Hepatocyte (in vitro differentiated cells): ENCODE measurements at places on chromosomes 4 and X. TPM values are rescaled to one million over a fixed set of nuclear protein-coding genes. Genes with fewer than 3 reads are reported as not detected.
A peak's percentile ranks its signal among the peaks of the same experiment; 100 is the strongest.

DNA sequence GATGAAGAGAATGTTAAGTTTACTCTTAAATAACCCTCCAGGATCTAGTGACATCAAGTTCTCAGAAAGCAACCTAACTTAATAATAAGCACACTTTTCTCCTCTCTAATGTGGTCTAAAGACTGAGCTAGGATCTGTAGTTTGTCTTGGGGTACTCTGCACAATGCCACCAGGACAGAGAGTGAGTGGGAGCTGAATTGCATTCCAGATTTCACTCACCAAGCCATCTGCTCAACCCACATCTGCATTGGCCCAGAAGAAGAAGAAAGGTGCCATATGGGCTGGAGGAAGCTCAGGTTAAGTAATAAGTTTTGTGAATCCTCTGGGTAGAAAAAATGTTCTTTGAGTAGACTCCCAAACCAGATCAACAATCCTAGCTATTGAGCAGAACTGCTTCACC is 384.6 kb downstream of the PPP3CA start:
- H3K27ac ChIP-seq, result no peak overlapping the region
- no peaks in the 10 kb centered on the region for H3K27me3 ChIP-seq
- H3K4me3 ChIP-seq, result no peak overlapping the region
- H3K36me3 ChIP-seq, result no peaks in the 10 kb centered on the region

- no peaks in the 10 kb centered on the region for H3K36me3 ChIP-seq
- H3K4me1 ChIP-seq, result no peaks in the 10 kb centered on the region
- peaks cover 29% of the 10 kb centered on the region for H3K27me3 ChIP-seq
- no peak within 1 kb of the TSS for H3K27ac ChIP-seq
- H3K4me3 ChIP-seq, result no peak within 1 kb of the TSS
Observed at GRCh38 chrX:153885968-153886903, at the start of gene L1CAM. L1CAM (minus strand) TSS chrX:153886173; CDS start chrX:153875836, 10,337 bp downstream.

DNA sequence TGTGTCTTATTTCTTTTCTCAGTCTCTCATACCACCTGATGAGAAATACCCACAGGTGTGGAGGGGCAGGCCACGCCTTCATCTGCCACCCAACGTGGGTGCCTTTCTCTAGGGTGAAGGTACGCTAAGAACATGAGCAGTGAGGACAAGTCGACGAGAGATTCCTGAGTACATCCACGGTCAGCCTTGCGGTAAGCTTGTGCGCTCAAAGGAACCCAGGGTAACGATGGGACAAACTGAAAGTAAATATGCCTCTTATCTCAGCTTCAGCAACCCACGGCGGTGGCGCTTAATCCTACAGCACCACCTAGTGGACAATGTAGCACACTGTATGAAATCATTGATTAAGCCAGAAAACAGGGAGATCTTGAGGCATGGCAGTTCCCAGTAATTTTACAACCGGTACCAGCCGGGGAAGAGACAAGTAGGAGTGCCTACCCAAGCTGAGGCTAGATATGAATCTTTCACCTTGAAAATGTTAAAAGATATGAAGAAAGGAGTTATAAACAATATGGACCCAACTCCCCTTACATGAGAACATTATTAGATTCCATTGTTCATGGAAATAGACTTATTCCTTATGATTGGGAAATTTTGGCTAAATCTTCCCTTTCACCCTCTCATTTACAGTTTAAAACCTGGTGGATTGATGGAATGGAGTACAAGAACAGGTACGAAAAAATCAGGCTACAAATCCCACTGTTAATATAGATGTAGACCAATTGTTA is 63.0 kb downstream of the ZNF732 start:
- no peaks in the 10 kb centered on the region for H3K36me3 ChIP-seq
- H3K4me3 ChIP-seq, result no peak overlapping the region
- no peak overlapping the region for H3K27ac ChIP-seq
- H3K27me3 ChIP-seq, result no peaks in the 10 kb centered on the region

The CUL4B gene
- total RNA-seq, result 46.4 and 50.5 TPM in 2 replicates

DNA sequence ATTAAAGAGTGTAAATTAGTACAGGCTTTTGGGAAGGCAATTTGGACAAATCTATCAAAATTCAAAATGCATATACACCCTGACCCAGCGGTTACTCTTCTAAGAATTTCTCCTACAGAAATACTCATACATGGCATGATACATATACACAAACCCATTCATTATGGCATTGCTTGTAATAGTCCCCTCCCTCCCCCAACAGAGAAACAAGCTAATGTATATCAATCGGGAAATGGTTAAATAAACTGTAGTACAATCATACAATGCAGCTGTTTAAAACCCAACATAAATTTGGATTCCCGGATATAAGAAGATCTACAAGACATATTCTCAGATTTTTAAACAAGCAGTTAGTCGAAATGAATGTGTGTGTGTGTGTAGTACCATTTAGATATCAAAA is 808 bp downstream of the HUWE1 start:
- no peaks in the 10 kb centered on the region for H3K36me3 ChIP-seq
- no peaks in the 10 kb centered on the region for H3K27me3 ChIP-seq
- DNase-seq, result no peak

DNA sequence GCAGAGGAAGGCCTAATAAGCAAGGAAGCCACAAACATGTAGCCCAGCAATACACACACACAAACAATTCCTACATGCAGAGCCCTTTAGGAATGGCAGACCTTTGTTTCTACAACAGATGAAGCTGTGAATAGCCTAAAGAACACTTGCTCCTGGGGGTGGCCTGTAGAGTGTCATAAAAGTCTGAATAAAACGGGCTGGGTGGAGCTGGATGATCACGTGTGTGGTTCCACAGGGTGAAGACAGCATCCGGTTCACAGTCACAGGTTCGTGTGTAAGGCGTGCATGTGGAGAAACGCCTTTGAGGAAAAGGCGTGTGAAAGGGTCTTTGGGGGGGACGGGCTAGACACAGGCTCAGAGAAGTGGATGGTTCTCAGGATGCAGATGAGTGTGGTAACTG is 156.1 kb downstream of the AFAP1 start:
- no peaks in the 10 kb centered on the region for H3K4me1 ChIP-seq
- no peak for DNase-seq
- H3K36me3 ChIP-seq, result no peaks in the 10 kb centered on the region
- no peaks in the 10 kb centered on the region for H3K27me3 ChIP-seq

The DRD5 gene
- total RNA-seq, result not detected in 2 replicates

DNA sequence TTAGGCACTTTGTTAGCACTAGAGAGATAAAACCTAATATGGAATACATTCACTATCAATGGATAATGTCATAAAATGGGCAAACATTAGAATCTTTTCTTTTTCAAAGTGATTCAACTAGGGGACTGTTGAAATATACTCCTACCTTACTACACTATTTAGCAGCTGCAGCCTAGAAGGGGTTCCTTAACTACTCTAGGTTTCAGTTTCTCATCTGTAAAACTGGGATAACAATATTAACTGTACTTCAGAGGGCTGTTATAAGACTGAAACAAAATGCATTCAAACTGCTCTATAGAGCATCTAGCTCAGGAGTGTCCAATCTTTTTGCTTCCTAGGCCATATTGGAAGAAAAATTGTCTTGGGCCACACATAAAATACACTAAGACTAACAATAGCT is 147.4 kb downstream of the CDS1 start:
- H3K4me1 ChIP-seq, result no peaks in the 10 kb centered on the region
- H3K4me3 ChIP-seq, result no peak overlapping the region
- no peaks in the 10 kb centered on the region for H3K36me3 ChIP-seq
- no peak for DNase-seq
- H3K27ac ChIP-seq, result no peak overlapping the region

The NPY2R gene
- 1.4 and 1.9 TPM in 2 replicates for total RNA-seq

- no peaks in the 10 kb centered on the region for H3K4me1 ChIP-seq
- H3K36me3 ChIP-seq, result no peaks in the 10 kb centered on the region
- DNase-seq, result no peak
Observed at GRCh38 chr4:86825511-86825910, 23.7 kb downstream of the SLC10A6 start.

GRCh38 chrX:47143894-47144625 is 442 bp downstream of the NDUFB11 start:
- H3K36me3 ChIP-seq, result no peaks in the 10 kb centered on the region
- peak; percentile 58 for DNase-seq
- H3K27me3 ChIP-seq, result no peaks in the 10 kb centered on the region
- H3K4me1 ChIP-seq, result peaks cover 4% of the 10 kb centered on the region
- H3K27ac ChIP-seq, result peak overlapping the region; percentile 98

The PAGE1 gene
- not detected in 2 replicates for total RNA-seq

GRCh38 chr4:20418861-20419451 is 167.3 kb downstream of the SLIT2 start:
- H3K4me1 ChIP-seq, result no peaks in the 10 kb centered on the region
- H3K27ac ChIP-seq, result no peak overlapping the region
- no peaks in the 10 kb centered on the region for H3K27me3 ChIP-seq
- peak; percentile 47 for DNase-seq

GRCh38 chr4:149676076-149676475 is 139.6 kb downstream of the IQCM start:
- H3K36me3 ChIP-seq, result no peaks in the 10 kb centered on the region
- H3K27me3 ChIP-seq, result no peaks in the 10 kb centered on the region
- H3K27ac ChIP-seq, result no peak overlapping the region
- H3K4me3 ChIP-seq, result no peak overlapping the region
- no peak for DNase-seq
- H3K4me1 ChIP-seq, result no peaks in the 10 kb centered on the region

DNA sequence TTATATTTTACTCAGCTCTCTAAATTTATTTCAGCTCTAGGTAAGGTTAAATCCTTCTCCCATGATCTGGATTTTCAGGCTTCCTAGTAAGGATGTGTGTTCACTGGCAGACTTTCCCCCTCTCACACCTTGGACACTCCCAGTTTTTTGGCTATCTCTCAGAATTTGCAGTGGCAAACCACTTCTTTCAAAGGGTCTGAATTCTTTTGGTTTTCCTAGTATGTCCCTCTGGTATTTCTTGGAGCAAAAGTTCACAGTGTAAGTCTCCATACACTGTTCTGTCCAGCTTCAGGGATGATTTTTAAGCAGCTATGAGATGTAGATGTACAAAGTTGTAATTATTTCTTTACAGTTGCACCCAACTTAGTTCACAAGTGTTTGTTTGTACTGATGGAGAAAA is 653.8 kb upstream of the GALNT7 start:
- H3K4me3 ChIP-seq, result no peak overlapping the region
- no peak for DNase-seq
- no peaks in the 10 kb centered on the region for H3K27me3 ChIP-seq
- H3K4me1 ChIP-seq, result no peaks in the 10 kb centered on the region
- H3K36me3 ChIP-seq, result no peaks in the 10 kb centered on the region
- H3K27ac ChIP-seq, result no peak overlapping the region
